ENCODE measurements at places on chromosomes 2 and 18.

- no peak for DNase-seq
These were observed at the start of gene ST8SIA3 for GRCh38 chr18:57352271-57352701. Gene ST8SIA3, plus strand, starts transcription at chr18:57352557. Its CDS starts 290 bp downstream, at chr18:57352847.

GRCh38 chr2:44934983-44935728 lies 6.3 kb upstream of the SIX3 start:
- DNase-seq, result no peak

DNA sequence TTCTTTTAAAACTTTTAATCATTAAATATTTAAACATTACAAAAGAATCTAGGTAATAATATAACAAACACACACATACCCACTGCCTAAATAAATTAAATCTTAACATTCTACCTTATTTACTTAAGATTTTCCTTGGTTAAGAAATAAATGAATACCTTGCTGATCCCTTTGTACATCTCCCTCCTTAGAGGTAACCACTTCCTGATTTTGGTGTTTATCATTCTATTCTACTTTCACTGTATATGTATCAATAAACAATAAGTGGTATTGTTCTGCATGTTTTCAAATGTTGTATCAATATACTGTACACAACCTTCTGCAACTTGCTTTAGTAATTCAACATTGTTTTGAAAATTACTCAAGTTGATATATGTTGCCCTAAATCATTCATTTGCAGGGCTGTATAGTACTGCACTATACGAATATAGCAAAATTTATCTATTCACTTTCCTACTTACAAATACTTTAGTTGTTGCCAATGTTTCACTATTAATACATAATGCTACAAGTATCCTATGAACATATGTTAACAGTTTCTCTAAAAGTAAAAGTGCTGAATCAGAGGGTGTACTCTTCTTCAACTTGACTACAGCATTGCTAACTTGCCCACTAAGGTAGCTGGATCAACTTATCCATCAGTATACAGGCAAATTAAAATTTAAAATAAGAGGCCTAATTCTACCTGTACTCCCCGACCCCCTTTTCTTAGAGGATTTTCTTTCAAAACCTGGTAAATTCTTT lies 65.8 kb downstream of the MEMO1 start:
- DNase-seq, result no peak

DNA sequence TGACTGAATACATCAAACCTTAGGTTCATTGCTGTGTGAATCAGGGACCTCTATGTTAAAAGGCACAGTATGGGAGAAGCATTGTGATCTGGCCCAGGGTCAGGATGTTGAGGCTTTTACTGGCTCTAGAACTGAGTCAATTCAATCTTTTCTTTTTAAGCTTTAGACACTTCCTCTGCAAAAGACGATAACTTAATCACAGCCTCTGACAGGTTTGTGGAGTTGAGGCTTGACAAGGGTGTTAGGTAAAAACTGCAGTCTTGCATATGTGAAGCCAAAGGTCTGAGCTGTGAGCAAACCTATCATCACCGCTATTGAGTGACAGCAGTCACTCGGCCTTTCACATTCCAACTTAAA lies 17.3 kb upstream of the ARHGAP25 start:
- no peak for DNase-seq

GRCh38 chr2:217301142-217301925 lies 441.5 kb upstream of the TNP1 start:
- DNase-seq, result no peak

Measured in urinary bladder (tissue), 4 donors.